ENCODE measurements at places on chromosomes 16 and 17. TPM values are rescaled to one million over a fixed set of nuclear protein-coding genes. Genes with fewer than 3 reads are reported as not detected.

DNA sequence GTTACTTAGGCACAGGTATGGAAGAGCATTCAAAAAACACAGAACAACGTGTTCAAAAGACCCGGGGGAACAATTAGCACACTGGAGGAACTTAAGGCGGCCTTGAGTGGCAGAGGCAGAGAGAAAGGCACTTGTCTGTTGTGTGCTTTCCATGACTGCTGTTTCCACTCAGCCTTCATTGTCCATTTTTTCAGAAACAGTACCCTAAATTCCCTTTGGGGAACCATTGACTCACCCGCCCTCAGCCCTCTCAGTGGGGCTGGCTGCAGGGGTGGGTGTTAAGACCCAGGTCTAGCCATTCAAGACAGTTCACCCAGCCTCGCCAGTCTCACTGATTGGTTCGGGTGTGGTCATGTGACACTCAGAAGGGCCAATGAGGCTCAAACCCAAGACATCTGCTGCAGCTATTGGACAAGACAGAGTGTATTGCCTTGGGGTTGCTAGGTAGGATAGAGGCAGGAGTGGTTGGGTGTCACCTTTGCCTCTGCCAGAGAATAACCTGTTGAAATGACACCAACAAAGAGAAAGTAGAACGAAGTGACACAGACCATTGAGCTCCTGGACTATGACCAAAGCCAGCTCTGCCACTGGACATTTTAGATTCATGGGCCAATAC is 19.6 kb upstream of the CEP20 start:
- H3K4me3 ChIP-seq, result no peak overlapping the region
- peaks cover 6% of the 10 kb centered on the region for H3K4me1 ChIP-seq
- peaks cover 3% of the 10 kb centered on the region for H3K27me3 ChIP-seq
- H3K27ac ChIP-seq, result no peak overlapping the region
- no peak for DNase-seq
- H3K36me3 ChIP-seq, result peaks cover 1% of the 10 kb centered on the region

The ZP2 gene
- not detected for total RNA-seq

GRCh38 chr17:42131232-42131631 is 8.6 kb downstream of the HSPB9 start:
- no peak for DNase-seq
- peaks cover 27% of the 10 kb centered on the region for H3K4me1 ChIP-seq
- H3K36me3 ChIP-seq, result peaks cover 27% of the 10 kb centered on the region
- no peak overlapping the region for H3K4me3 ChIP-seq

- no peak for DNase-seq
- no peak overlapping the region for H3K4me3 ChIP-seq
- no peak overlapping the region for H3K27ac ChIP-seq
- peaks cover 24% of the 10 kb centered on the region for H3K4me1 ChIP-seq
- H3K27me3 ChIP-seq, result no peaks in the 10 kb centered on the region
Observed at GRCh38 chr17:39144416-39144840, 7.0 kb downstream of the PLXDC1 start.

DNA sequence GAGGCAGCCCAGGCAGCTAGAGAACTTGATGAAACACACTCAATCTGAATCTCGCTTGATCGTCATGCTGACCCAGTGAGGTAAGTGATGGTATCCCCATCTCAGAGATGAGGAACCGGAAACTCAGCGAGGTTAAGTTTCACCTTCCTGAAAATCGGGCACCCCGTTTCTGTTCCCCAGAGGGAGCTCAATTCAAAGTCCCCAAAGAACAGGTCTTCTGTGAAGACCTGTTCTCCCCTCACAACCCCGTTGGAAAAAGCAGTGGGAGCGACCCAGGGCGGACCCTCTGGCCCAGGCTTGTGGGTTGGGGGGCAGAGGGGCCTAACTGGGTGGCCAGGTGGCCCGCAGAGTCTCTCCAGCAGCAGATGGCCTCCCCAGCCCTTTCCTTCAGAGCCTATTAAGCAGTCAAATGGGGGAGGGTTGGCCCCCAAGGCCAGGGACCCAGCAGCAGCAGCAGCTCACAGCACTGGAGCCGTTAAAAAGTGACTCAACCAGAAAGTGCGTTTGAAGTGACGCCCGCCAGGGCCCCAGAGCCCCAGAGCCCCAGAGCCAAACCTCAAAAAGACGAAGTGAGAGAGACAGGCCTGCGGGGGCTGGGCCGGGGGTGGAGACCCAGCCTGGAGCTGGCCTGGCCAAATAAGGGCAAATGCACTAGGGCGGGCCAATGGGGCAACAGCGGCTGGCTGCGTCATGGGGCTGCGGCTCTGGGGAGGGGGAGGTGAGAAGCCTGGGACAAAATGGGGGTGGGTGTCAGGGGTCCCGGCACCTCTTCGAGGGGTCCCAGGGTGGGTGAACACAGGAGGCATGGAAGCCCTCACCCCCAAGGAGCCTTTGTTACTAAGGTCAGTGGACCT is 9.2 kb upstream of the TSPOAP1 start:
- no peak overlapping the region for H3K27ac ChIP-seq
- H3K4me1 ChIP-seq, result peaks cover 5% of the 10 kb centered on the region
- H3K36me3 ChIP-seq, result no peaks in the 10 kb centered on the region
- no peaks in the 10 kb centered on the region for H3K27me3 ChIP-seq
- H3K4me3 ChIP-seq, result no peak overlapping the region

- H3K27me3 ChIP-seq, result no peaks in the 10 kb centered on the region
- DNase-seq, result no peak
- H3K27ac ChIP-seq, result no peak overlapping the region
- H3K4me1 ChIP-seq, result no peaks in the 10 kb centered on the region
- no peaks in the 10 kb centered on the region for H3K36me3 ChIP-seq
Observed at GRCh38 chr16:62424206-62424605, 388.0 kb upstream of the CDH8 start.

DNA sequence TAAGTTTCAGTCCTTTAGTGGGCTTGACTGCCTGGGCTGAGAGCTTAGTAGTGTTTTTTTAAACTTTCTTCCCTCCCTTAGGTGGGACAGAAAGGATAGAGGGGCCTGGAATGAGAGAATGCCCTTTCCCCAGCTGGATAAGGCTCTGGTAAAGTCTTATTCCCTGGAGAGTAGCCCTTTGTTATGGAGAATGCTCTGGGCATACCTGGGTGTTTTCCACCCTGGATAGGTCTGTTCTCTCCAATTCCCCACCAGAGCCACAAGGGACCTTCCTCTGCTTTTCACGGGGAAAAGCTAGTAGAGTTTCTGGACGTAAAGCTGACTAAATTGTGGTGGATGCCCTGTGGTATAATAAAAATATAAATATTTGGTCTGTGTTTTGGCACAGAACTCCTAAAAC is 164.1 kb downstream of the HS3ST4 start:
- no peak for DNase-seq
- H3K36me3 ChIP-seq, result no peaks in the 10 kb centered on the region
- H3K4me3 ChIP-seq, result no peak overlapping the region
- H3K27me3 ChIP-seq, result no peaks in the 10 kb centered on the region
